ENCODE measurements at places on chromosomes 7 and 10.

- no peak for DNase-seq
These were observed 4.1 kb upstream of the PCLO start for GRCh38 chr7:83166781-83167180.

- no peak for DNase-seq
These were observed 11.7 kb downstream of the CYP26A1 start for GRCh38 chr10:93085272-93085859.

- peak; percentile 37 for DNase-seq
These were observed 42.4 kb downstream of the TNS3 start for GRCh38 chr7:47539398-47540052.

DNA sequence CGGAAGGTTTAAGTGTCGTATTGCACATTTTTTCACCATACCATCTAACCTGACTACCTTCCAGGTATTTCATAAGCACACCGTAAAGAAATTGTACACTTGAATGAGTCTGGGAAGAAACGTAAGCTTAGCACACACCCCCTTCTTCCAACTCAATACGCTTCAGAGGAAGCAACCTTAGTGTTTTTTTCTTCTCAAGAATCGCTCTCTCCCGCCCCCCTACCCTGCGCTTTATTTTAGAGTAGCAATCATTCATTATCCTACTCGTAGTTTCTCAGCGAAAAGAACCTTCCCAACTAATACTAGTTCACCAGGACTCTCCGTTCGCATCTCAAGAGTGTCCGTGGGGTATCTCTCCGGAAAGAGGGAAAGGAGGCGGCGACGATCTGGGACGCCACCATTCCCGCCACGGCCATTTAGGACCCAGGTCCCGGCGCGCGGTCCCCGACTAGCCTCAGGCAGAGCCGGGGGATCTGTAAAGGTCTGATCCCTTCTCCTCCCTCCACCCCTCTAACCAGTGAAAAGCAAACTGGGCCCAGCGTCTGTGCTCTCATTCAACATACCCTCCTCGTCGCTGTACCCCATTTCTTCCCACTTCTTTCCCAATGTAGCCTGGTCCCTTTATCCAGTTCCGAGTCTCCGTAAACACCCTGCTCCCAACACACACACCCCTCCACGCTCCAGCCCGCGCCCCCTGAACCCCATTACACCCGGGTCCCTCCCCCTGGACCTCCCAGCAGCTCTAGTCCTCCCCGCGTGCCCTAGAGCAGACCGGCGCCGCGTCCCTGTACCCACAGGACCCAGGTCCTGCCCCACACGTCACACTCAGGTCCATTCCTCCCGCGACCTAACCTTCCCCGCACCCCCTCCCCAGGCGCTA is 16.0 kb downstream of the MYOZ1 start:
- no peak for DNase-seq

GRCh38 chr7:139354729-139355128 is 5.0 kb upstream of the LUC7L2 start:
- no peak for DNase-seq

DNA sequence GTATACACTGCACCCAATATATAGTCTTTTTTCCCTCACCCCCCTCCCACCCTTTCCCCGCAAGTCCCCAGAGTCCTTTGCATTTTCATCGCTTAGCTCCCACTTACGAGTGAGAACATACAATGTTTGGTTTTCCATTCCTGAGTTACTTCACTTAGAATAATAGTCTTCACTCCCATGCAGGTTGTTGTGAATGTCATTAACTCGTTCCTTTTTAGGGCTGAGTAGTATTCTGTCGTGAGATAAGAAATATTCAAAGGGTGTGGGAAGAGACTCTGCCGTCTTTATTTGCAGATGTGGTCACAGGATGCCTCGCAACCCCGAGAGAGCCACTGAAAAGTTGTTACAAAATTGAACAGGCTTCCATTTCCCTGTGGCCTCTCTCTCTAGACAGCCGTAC is 137.9 kb upstream of the SH2B2 start:
- DNase-seq, result no peak

GRCh38 chr10:127947211-127947610 is 40.3 kb downstream of the PTPRE start:
- DNase-seq, result no peak

DNA sequence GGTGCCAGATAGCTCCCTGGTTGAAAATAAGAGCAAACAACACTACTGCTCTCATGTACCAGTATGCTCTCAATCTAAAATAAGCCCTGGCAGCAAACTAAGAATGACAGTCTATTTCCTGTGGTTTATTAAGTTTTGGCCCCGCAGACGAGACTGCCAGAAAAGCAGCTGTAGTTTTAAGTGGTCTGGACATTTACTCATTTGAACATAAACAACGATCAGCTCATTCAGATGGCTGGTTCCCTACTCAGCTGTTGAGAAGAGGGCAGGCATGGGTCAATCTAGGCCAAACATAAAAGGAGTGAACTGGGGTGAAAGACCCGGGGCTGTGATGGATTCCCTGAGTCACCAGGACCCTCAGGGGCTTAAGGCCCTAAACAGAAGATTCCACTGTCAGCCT is 4.5 kb downstream of the TRIL start:
- no peak for DNase-seq

- no peak for DNase-seq
These were observed 15.3 kb downstream of the MRPL32 start for GRCh38 chr7:42947521-42947920.

GRCh38 chr10:117419921-117420320 is 44.7 kb upstream of the PDZD8 start:
- DNase-seq, result peak; percentile 48

DNA sequence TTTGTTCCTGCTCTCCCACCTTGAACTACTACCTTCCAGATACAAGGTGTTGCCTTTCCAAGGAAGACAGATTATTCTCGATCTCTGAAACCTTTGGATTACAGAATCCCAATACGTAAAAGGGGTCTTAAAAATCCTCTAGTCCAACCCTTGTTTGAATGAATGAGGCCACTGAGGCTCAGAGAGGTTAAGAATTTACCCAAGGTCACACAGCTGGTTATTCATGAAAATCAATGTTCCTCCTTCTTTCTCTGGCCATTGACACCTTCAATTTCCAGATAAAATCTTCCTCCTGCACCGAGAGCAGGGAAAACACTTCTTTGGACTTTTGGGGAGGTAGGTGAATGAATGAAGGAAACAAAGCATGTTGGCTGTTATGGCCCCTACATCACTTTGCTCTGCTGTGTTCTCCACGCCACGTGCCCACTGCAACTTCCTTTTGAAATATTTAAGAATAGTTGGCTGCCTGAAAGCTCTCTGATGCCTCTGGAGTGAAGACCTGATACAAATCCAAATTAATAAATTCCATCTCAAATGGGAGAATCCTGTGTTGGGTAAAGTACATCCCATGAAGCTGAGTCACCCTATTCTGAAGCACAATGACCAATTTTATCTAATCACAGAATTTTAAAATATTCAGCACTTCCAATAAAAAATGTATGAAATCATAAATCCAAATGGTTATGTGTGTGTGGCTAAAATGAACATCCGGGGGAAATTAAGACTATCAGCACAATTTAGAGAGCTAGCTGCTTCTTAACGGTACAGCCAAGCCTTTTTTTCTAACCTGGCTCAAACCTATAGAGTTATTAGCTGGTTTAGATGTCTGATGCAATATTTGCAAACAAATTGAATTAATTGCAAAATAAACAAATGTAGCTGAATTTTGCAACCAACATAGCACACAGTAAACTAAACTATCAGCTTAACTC is 7.3 kb downstream of the SVIL start:
- peak; percentile 41 for DNase-seq

DNA sequence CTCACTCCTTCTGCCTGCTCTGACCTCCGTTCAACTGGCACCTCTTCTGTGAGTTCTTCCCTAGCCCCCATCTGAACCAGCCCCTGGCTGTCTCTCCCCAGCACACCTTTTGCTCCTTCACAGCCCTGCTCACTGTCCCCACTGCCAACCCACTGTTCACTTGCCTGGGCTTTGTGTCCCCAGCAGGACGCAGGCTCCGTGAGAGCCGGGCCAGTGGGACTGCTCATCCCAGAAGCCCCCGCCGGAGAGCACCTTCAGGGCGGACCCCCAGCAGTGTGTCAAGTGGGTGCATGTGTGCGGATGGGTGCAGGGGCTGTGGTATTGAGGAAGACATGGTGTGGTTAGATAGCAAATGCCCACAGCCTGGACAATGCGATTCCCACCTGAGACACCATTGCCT is 148.4 kb upstream of the RNF32 start:
- no peak for DNase-seq

- DNase-seq, result no peak
These were observed 282.3 kb downstream of the USP6NL start for GRCh38 chr10:11329062-11329673.

- peak; percentile 37 for DNase-seq
These were observed 76.1 kb upstream of the PITRM1 start for GRCh38 chr10:3248526-3249306.

DNA sequence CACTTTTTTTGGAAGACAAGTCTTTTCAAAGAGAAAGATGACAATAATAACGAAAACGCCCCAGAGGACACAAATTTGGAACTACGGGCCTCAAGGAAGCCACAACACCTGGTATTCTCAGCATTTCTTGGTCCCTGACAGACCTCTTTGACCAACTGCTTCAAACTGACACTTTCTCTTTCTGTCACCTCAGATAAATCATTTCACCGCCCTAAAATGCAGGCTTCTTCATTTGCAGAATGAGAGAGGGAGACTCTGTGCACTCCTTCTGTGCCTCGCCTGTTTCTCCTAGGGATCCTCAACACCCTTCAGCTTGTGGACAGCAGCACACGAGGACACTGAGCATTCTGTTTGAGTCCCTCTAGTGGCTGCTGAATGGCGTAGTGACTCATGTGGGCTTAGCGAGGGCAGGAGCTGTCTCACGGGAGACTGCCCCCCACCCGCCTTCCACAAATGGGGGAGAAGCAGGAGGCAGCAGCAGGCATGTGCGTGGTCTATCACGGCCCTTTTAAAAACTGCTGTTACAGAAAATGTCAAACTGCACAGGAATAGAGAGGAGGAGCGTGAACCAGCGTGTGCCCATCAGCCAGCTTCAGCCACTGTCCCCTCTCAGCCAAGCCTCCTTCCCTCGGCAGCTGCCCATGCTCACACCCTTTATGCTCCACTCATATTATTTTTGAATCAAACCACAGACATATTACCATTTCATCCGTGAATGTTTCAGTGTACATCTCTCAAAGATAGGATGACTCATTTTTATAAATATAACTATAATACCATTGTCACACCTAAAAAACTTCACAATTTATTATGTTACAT is 41.4 kb downstream of the GSDME start:
- peak; percentile 6 for DNase-seq

DNA sequence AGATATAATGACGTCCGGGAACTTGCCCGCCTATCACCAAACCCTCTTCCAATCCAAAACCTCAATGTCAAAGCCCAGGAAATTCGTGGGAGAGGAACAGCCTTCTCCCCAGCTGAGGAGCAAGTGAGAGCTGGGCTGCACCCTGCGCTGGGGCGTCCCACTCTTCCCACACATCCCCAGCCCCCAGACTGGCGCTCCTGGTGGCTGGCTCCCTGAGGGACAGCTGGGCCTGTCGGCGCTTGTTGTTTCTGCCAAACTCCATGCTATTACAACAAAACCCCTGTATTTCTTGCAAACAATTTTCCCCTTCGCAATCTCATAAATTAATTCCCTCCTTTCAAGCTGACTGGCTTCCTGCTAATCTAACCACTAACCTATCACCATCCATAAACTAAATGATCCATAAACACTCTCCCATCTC is 53.0 kb downstream of the GRID1 start:
- no peak for DNase-seq

DNA sequence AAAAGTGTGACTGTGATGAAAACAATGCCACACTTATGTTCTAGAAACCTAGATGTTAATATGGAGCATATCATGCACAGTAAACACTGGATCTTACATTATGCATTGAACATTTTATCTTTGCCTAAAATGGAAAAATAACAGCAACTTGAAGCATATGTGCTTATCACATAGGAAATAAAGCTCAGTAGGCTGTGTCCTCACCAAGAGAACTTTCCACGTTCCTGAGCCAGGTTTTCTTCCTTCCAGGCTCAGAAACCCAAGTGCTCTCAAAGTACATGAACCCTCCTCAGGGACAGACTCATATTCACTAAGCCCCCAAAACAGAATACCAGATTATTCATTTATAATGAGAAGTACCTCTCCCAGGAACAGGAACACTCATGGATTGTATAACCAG is 79.4 kb upstream of the PRKAR2B start:
- no peak for DNase-seq

- no peak for DNase-seq
These were observed 1.3 kb upstream of the BMPER start for GRCh38 chr7:33903791-33904680.

- DNase-seq, result peak; percentile 77
These were observed 22.5 kb downstream of the LRRN3 start for GRCh38 chr7:111113263-111114017.

DNA sequence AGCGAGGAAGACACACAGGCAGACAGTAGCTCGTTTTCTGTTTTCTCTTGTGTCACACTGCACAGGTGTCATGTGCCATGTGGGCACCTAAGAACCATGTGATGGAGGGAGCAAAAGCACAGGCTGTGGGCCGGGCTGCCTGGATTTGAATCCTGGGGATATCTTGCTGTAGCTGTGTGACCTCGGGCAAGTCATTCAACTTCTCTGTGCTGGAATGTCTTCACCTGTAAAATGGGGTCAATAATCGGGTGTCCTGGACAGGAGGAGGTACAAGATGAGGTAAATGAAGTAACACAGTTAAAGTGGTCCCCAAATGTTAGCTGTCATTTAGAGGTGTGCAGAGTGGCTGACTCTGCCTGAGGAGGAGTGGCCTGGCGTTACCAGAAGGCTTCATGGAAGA is 246.9 kb downstream of the RPS24 start:
- DNase-seq, result no peak

GRCh38 chr10:117554241-117554814 is 11.8 kb downstream of the EMX2 start:
- no peak for DNase-seq

DNA sequence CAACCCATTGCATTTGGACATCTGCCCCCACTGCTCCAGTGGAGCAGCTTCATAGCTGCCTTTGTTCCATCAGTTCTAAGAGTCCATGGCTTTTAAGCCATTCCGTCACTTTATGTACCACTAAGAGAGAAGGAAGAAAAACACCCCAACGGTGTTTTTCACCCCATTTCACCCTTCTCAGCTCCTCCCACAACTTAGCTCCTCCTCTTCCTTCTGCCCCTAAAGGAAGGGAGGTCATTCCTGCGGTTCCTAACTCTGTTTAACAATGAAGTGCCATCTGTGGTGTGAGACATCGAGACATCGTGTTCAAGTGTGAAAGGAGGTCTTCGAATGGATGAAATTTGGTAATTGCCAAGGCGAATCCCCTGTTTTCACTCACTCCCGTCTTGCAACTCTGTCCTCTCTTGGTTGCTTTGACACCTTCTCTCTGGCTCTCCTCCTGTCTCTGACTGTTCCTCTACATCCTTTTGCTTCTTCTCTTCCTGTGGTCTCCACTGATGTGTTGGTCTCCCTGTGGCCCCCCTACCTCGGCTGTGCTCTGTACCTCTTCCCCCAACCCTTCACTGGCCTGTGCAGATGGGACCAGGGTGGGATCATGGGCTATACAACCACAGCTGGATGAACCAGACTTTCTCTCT is 23.0 kb downstream of the SMKR1 start:
- no peak for DNase-seq

DNA sequence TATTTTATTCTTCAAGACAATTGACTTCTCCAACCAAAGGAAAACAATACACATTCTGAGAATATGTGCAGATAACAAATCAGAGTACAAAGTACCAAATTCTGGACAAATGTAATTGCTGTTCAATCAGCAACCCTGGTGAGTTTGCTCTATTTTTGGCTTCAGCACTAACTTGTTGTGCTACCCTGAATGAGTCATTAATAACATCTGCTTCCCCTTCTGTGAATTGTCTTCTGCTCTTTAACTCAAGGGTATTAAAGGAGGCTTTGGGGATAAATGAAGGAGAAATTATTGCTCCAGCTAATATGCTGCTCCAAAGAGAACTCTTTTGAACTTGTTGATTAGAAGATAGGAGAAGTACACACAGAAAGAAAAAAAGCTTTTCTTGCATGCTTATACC is 459.3 kb downstream of the HTR7 start:
- no peak for DNase-seq

Measured in suppressor macrophage treated with lipopolysaccharide for 4 hours (primary cell).